ENCODE measurements at places on chromosomes 7 and 10.

DNA sequence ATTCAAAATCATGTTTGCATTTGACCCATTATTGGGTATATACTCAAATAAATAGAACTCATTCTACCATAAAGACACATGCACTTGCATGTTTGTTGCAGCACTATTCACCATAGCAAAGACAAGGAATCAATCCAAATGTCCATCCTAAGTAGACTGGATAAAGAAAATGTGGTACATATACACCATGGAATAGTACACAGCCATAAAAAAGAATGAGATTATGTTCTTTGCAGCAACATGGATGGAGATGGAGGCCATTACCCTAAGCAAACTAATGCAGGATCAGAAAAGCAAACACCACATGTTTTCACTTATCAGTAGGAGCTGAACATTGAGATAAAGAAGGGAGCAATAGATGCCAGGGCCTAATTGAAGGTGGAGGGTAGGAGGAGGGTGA, 12.0 kb upstream of the HHEX start:
- no peak for DNase-seq

DNA sequence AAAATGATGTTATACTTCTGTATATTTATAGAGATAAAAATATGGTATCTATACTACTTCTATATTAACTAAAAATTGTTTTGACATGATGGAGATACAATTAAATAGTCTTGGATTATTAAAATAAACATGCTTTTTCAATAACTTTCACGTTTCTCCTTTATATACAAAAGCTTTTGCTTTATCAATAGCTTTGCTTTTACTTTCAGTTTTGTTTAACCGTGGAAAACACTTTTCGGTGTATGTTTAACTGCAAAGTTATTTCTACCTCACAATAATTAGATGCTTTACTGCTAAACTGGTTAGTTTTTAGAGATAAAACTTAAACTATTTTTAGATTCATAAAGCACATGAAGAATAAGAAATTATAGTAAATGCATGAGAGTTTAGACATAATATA, 432.1 kb upstream of the PCDH15 start:
- no peak for DNase-seq

- DNase-seq = no peak
These were observed 130.4 kb downstream of the CCNY start for GRCh38 chr10:35466661-35467060.

GRCh38 chr10:95388539-95388938, 97.7 kb upstream of the PDLIM1 start:
- no peak for DNase-seq

GRCh38 chr7:75534727-75535307, 42.7 kb downstream of the SPDYE5 start:
- DNase-seq = no peak

GRCh38 chr7:13841284-13841683, 148.2 kb downstream of the ETV1 start:
- DNase-seq = no peak

GRCh38 chr7:79453558-79454360, at the start of gene MAGI2:
Gene MAGI2 (minus strand): TSS chr7:79453667. CDS start chr7:79453320, 347 bp downstream.
- no peak for DNase-seq

GRCh38 chr7:150404805-150405583, 25.9 kb downstream of the ZNF775 start:
- DNase-seq = peak; percentile 87

GRCh38 chr7:139572704-139573385, 49.4 kb downstream of the CLEC2L start:
- no peak for DNase-seq

- no peak for DNase-seq
These were observed 26.6 kb downstream of the SEMA3D start for GRCh38 chr7:85160223-85160622.

DNA sequence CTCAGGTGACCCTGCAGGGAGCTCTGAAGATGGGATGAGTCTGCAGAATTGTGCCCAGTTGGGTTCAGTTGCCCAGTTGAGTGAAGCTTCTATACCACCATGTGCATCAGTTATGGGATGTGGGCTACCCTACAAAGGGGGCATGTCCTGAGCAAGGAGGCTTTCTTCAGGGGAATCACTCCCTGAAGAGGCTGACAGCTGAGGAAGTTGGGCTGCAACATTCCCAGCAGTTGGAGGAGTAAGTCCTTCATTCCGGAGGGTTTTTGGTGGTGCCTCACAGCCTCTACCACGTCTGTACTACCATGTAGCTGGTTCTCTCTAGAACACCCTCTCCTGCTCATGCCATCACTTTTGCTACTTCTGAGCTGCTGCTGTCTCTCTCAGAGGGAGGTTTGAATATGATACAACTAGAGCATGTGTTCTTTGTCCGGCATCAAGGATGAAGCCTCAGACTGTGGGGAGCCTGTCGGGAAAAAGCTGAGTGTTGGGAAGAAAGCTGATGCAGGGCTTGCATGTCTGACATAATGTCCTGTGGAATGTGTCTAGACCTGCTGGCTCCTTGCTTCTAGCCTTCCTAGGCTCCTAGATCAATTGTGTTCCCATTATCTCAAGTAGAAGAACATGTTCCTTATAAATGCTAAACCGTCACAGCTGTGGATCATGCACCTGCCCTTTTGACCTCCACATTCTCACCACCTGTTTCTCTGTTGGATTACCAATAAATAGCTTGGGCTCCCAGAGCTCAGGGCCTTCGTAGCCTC, 355.8 kb downstream of the CCSER2 start:
- DNase-seq = no peak

GRCh38 chr10:33350041-33350440, 15.6 kb upstream of the NRP1 start:
- no peak for DNase-seq

DNA sequence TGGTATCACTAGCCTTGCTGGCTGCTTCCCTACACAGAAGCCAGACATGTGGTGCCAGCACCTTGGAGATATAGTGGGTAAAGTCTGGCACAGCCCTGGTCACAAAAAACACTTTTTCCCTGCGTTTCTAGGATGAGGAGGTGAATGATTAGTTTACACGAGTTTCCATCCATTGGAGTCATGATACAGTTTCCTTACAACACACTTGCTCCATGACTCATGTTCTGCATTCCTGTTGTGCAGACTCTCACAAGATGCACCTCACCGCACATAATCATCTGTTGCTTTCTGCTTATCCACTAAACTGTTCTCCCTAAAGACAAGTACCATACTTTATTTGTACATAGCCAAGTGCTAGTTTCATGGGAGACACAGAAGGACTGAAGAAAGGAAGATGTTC, 747.1 kb upstream of the GALNT17 start:
- DNase-seq = no peak

GRCh38 chr7:66055321-66055956, 20.2 kb upstream of the ASL start:
- DNase-seq = no peak

DNA sequence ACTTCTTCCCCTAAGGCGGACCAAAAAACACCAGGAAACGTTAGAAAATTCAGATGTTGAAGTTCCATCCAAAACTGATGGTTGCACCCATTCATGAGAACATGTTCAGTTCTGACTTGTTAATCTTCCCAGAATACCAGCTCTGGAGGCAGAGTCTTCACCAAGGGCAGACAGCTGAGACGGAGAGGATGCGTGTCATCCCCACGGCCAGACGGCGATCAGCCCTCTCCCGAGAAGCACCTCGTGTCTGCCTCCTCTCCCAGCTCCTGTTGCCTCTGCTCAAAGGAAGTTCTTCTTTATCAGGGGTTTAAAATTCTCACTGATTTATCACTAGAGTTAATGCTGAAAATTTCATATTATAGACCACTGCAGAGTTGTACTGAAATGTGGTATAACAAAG, 269.7 kb downstream of the ZMYND11 start:
- DNase-seq = no peak

DNA sequence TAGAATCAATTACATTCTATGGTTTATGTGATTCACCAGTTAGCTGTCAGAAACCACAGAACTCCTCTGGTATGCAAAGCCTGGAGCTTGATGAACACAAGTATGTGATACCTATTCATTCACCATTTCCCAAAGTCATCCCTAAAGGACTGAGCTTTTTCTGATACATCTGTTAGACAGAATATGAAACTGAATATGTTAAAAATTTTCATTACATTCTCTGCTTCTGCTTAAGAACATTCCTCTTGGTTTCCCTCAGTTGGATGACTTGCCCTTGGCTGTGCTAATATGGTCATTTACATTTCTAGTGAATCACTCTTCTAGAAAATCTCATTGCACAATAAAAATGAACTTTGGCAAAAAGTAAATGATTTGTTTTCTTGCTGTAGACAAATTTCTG, 10.8 kb upstream of the PON1 start:
- DNase-seq = no peak

- DNase-seq = no peak
These were observed 59.0 kb upstream of the EN2 start for GRCh38 chr7:155398944-155399343.

DNA sequence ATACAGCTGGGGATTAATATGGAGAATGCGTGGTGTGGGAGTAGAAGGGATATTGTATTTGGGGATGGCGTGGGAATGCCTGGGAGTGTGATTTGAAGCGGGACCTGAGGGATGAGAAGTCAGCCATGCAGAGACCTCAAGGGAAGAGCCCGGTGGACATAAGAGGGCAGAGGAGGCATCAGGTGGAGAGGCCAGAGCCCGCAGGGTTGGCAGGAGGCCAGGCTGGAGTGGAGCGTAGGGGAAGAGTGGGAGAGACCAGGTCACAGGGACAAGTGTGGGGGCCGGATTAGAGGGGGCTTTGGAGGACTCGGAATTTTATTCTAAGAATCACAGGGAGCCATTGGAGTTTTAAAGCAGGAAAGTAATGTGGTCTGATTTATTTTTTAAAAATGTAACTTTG, 2.0 kb downstream of the NDUFB2 start:
- DNase-seq = no peak

- DNase-seq = no peak
These were observed 263.2 kb downstream of the FZD1 start for GRCh38 chr7:91527460-91527859.

DNA sequence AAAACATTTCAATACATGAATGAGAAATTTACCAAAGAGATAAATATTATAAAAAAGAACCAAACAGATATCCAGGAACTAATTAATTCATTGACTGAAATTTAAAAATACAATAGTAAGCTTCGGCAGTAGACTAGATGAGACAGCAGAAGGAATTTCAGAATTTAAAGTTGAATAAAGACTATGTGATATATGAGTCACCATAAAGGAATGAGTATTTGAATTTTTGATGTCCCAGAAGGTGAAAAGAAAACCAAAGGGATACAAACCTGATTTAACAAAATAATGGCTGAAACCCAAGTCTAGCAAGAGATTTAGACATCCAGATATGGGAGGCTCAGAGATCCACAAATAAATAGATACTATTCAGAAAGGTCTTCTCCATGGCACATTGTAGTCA, 623.9 kb upstream of the FOXK1 start:
- DNase-seq = no peak

DNA sequence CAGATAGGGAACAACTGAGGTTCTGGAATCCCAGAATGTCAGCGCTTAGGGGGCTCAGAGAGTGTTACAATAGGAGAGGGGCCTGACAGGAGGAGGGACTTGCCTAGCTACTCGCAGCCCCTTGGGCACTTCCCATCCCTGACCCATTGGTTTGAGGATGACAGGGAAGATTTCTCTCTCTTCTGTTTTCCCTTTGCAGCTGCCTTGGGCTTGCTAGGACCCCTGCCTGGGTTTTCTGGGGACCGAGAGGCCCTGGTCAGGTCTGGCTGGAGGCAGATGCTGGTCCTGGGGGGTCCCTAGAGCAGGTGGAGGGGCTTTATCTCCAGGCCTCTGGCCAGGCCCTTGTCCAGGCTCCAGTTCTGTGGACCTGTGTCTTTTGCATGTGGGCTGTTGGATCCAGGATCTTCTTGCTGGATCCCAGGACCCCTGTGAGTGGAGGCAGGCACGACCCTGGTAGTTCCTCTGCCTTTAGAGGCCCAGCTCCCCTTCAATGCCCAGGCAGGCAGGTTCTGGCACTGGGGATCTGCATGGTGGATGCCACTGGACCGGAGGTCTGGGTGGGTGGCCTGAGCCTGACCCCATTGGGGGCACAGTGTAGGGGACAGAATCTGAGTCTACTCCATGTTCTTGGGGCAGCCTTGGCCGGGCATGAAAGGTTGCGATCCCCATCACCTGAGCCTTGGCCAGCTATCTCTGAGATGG, 26.9 kb downstream of the RAMP3 start:
- no peak for DNase-seq

DNA sequence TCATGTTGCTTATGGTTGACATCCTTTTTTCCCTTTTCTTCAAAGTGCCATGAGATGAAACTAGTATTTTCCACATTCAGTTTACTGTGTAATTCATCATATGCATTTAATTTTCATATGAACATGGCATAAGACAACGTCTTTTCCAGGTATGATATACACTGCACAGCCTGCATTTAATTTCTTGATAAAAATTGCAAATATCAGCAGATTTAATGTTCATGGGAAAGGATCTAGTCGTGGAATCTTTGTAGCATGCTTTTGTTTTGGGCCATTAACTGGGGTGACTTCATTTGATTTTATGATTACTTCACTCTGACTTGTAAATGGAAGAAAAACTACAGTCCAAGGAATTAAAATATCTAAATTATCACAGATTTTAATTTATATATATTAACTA, 837.3 kb downstream of the IPMK start:
- DNase-seq = no peak

DNA sequence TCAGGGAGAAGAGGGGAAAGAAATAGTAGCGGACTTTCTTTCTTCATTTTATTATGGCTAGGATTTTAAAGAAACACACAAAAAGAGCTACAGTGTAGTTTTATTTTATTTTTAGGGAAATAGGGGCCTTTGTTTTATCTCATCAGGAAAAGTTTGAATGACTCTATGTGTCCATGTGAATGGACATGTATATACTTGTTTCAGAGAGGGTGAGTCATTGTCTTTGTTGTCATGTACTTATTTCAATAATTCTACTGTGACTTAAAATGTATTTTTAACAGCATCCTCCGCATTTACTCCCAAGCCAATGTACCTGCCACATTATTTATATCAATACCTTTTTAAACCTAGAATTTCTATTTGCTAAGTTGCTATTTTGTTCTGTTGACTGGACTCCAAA, 569.5 kb downstream of the SORCS3 start:
- DNase-seq = no peak

DNA sequence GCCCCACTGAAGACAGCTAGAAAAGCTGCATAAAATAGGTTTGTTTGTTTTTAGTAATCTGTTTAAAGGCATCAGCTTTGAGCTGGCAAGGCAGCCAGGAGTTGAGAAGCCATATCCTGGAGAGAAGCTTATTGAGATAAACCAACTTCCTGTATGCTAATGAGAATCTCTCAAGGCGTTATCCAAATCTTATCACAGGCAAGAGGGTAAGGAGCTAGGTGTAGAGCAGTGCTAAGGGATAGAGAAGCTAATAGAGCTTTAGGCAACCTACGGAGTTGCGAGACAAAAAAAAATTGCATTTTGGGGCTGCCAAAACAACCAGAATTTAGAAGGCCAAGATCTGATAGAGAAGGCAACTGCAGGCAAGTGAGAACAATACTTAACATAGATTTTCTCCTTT, 641.6 kb downstream of the SH2D4B start:
- DNase-seq = no peak

GRCh38 chr10:31353574-31353973, 34.6 kb downstream of the ZEB1 start:
- DNase-seq = peak; percentile 37

GRCh38 chr7:105803429-105803736, 73.0 kb downstream of the ATXN7L1 start:
- DNase-seq = no peak

GRCh38 chr7:48041653-48041970, 6.3 kb downstream of the C7orf57 start:
- no peak for DNase-seq

- DNase-seq = no peak
These were observed 55.2 kb downstream of the TACC2 start for GRCh38 chr10:122044045-122044661.

GRCh38 chr7:86942081-86942480, 117.4 kb downstream of the ELAPOR2 start:
- DNase-seq = no peak

GRCh38 chr10:120002785-120003184, 110.3 kb downstream of the SEC23IP start:
- DNase-seq = no peak
